ENCODE measurements at places on chromosomes 12 and 14. TPM values are rescaled to one million over a fixed set of nuclear protein-coding genes. Genes with fewer than 3 reads are reported as not detected.
A peak's percentile ranks its signal among the peaks of the same experiment; 100 is the strongest.

- DNase-seq = peak; percentile 34
These were observed 457.0 kb downstream of the PCNX1 start for GRCh38 chr14:71363946-71364925.

- DNase-seq = peak; percentile 46
These were observed 716 bp downstream of the HSP90AA1 start for GRCh38 chr14:102085948-102086708.

GRCh38 chr14:29618323-29619067, 309.2 kb downstream of the PRKD1 start:
- DNase-seq = no peak

DNA sequence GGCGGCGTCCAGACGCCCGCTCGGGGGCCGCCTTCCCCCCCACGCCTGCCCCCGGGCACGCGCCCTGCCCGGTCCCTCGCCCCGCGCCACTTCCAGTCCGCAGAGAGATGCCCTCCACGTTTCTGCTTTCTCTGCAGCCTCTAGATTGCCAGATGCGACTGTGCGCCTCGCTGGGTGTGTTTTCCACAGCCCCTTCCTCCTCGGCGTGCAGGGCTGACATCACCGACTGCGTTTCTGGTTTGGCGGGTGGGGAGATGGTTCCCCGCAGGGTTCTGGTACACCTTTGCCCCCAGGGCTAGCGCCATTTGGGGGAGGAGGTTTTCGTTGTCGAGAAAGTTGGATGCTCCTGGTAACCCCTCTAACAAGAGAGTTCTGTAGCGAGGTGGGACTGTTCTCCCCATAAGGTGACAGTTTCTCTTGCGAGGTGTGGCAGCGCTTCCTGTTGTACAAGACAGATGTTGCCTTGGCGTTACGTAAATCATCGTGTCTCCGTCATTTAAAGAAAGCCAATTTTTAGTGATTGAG, 1.5 kb downstream of the CALM1 start:
- DNase-seq = no peak

GRCh38 chr14:56608689-56609088, 29.1 kb downstream of the TMEM260 start:
- no peak for DNase-seq

The GPR33 gene
- not detected for total RNA-seq

The KRT85 gene
- total RNA-seq = not detected

The LUM gene
- 293 TPM for total RNA-seq

The SLC8B1 gene
- 8.0 TPM for total RNA-seq

The MAP3K9 gene
- 5.8 TPM for total RNA-seq

Data from M059J (cell line).